ENCODE measurements at places on chromosomes 7 and 10.

- no peak for DNase-seq
Measured at GRCh38 chr10:131822692-131823245, 78.0 kb upstream of the PPP2R2D start.

GRCh38 chr10:77686096-77686495 is 48.5 kb upstream of the KCNMA1 start:
- DNase-seq: no peak

DNA sequence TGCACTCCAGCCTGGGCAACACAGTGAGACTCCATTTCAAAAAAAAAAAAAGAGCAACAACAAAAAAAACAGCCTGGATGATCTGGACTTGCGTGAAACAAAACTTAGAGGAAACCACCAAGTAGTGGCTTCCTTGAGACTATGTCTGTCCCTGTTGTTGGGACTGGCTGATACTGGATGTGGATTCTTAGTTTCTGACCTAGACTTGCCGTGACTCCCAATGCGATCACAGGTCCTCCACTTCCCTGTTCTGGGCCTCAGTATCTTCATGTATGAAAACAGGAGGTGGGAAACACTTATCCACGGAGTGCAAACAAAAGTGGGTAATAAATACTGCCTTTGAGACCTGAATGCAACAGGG is 125.7 kb downstream of the PRPF18 start:
- DNase-seq: no peak

DNA sequence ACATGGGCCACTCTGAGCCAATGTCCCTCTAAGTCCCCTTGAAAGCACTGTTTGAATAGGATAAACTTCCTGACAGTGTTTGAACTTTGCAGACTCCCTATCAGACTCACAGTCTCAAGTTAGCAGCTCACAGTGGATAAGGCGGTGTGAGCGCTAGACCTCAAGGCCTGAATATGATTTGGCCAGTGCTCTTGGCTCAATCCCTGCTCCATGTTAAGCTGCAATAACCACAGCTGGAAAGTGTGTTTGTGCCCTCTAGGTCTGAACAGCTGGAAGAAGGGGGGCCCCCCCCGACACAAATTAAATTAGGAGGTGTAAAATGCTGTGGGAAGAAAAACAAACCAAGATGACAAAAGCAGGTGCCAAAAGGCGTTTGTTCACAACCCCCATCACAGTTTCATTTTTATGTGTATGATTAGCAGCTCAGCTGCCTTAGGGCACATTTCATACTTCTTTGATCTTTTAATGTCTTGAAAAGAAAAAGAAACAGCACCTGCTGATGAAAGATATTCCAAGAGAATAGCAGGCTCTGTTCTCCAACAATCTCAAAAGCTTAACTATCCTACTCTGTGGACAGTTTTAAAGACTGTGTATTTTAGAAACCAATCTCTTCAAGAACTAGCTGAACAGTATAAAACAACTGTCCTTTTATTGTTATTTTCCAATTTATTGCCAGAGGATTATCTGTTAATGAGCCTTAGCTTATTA is 167.6 kb downstream of the SNX13 start:
- DNase-seq: no peak

DNA sequence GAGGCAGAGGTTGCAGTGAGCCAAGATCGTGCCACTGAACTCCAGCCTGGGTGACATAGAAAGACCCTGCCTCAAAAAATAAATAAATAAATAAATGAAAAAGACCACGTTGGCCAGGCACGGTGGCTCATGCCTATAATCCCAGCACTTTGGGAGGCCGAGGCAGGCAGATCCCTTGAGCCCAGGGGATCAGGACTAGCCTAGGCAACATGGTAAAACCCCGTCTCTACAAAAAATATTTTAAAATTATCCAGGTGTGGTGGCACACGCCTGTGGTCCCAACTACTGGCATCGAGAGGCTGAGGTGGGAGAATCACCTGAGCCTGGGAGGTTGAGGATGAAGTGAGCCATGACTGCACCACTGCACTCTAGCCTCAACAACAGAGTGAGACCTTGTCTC is 116.7 kb upstream of the PDLIM1 start:
- DNase-seq: no peak

DNA sequence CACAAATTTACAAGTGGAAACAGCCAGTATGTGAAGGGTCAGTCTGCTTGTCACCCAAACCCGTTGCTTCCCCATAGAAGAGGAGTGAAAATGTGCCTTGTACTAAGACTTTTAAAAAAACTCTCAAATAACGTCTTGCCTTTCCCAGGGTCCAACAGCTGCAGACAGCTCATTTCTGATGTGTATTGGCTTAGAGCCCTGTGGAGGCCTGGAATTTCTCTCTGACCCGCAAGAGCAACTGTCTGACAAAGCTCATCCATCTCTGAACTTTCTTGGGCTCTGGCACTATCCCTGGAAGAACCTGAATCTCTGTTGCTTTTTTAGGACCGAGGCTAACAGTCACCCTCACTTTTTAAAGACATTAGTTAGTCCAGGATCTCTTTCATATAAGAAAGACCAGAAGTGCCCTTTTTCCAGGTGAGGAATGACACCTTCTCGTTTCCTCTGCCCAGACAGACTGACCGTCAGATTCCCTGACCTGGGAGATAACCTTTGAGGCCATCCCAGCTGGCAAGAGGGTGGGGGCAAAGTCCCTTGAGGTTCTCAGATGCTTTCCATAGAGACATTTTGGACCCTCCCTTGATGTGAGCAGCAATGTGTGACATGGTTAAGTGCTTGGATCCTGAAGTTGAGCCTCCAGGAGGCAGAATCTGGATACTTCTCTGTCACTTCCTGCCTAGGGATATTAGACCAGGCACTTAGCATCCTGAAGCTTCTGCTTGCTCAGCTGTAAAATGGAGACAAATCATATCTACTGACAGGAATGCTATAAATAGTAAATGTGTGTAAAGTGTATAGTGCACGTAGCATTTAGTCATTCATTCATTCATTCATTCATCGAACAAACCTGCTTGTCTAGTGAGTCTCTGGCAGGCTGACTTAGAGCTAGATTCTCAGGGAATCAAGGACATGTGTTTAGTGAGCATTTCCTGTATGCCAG is 4.5 kb upstream of the NODAL start:
- peak; percentile 21 for DNase-seq

DNA sequence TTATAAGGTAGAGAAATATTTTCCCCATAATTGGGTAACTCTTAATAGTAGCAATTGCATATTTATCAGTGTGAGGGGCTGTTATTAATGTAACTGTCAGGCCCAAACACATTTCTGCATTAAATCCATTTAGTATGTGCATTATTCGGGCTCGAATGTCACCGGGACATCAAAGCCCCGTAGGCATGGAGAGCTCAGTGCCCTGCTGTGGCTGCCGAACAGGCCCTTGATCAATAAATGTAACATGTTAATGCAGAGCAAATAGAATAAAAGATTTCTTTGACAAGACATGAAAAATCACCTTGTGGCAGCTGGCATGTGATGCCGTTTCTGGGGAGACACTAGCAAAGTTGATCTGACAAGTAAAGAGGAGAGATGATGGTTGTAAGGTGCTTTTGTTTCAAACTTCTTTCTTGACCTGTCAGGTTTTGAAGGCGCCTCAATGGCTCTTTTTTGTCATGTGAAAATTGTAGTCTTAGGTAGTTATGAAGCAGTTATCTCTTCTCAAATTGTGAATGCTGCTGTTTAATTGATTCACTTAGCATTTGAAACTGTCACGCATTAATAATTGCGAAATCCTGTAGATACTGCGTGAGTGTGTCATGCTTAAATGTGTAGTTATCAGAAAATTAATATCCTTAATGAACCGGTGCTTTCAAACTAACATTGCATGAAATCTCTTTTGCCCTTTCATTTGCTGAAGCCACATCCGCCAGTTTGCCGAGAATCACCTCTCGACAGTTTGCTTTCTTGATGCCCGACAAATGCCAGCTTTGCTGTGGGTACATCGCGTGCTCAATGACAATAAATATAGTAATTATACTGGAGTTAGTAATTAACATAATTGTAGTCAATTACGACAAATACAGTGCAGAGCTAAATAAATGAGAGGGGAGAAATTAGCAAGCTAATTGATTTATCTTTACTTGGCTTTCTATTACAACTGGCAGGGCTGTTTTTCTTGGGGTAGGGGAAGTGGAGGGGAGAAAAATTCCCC is 19.5 kb downstream of the LRMDA start:
- no peak for DNase-seq

DNA sequence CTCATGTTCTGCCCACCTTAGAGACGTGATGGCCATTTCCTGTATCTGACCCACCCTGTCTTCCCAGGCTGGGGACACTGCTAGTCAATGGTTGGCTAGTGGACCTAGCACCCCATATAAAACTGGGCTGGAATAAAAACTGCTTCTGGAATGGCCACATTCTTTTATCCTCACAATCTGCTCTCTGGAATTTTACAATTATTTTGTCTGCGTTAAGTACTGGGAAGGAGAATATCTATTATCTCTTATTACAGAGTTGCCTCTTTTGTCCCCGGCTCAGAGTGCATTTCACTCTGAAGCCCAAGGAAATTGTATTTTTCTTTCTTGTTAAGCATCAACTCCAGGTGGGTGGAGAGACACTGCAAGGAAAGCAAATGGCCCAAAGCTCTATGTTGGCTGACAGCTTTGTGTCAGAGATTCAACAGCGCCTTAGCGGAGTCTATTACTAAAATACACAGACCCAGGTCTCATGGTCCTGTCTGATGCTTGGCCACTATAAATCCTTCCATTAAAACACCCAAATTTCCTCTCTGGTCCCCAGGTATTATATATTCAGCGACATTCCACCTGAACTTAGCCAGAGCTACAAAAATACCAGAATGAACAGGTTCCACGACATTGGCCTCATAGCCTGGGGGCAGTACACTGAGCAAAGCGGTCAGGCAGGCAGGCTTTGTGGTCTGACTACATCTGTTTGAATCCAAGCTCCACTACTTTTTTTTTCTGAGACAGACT is 121.7 kb downstream of the PRPF18 start:
- no peak for DNase-seq

DNA sequence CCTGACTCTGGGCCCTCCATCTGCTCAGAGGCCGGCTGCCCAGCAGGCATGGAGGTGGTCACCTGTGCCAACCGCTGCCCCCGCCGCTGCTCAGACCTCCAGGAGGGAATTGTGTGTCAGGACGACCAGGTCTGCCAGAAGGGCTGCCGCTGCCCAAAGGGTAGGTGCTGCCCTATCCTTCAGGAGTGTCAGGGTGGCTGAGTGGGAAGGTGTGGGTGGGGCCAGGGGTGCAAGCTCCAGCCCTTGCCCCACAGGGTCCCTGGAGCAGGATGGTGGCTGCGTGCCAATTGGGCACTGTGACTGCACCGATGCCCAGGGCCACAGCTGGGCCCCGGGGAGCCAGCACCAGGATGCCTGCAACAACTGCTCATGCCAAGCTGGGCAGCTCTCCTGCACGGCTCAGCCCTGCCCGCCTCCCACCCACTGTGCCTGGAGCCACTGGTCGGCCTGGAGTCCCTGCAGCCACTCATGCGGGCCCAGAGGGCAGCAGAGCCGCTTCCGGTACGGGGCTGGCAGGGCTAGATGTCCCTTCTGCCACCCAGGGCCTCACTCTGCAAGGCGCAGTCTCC is 17.5 kb upstream of the ZNF862 start:
- no peak for DNase-seq

- peak; percentile 56 for DNase-seq
Measured at GRCh38 chr10:110006358-110007160, 1.2 kb upstream of the ADD3 start.

- DNase-seq: no peak
Measured at GRCh38 chr7:131067220-131067619, 260.5 kb upstream of the MKLN1 start.

- DNase-seq: no peak
Measured at GRCh38 chr7:96933067-96933645, 72.2 kb upstream of the DLX6 start.

- no peak for DNase-seq
Measured at GRCh38 chr7:138979226-138979979, 1.8 kb downstream of the KIAA1549 start.

GRCh38 chr10:114631666-114632417 is 26.2 kb downstream of the ABLIM1 start:
- DNase-seq: peak; percentile 22

GRCh38 chr7:35905555-35905954 is 104.7 kb downstream of the SEPTIN7 start:
- no peak for DNase-seq

- DNase-seq: no peak
Measured at GRCh38 chr7:95863-96260, 96.5 kb upstream of the FAM20C start.

DNA sequence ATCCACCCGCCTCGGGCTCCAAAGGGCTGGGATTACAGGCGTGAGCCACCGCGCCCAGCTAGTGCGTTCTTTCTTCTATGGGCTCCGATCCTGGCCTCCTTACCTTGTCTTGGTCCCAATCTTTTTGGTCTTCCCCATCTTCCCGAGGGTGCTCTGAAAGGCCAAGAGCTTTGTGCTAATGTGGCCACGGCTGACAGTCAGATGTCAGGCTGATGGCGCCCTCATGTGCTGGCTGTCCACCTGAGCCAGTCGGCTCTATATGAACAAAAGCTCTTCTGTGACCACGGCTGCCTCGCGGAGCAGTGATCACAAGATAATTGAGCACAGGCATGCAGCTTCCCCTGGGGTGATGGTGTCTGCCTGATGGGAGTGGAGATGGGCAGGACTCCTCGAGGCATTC is 11.0 kb upstream of the AHCYL2 start:
- no peak for DNase-seq

- no peak for DNase-seq
Measured at GRCh38 chr7:80646083-80646865, 7.8 kb downstream of the CD36 start.

GRCh38 chr7:116490351-116490750 is 9.2 kb upstream of the CAV2 start:
- DNase-seq: no peak

GRCh38 chr10:69641261-69641980 is 11.4 kb downstream of the FAM241B start:
- DNase-seq: no peak

GRCh38 chr7:95411036-95411435 is 14.9 kb upstream of the PON3 start:
- no peak for DNase-seq

DNA sequence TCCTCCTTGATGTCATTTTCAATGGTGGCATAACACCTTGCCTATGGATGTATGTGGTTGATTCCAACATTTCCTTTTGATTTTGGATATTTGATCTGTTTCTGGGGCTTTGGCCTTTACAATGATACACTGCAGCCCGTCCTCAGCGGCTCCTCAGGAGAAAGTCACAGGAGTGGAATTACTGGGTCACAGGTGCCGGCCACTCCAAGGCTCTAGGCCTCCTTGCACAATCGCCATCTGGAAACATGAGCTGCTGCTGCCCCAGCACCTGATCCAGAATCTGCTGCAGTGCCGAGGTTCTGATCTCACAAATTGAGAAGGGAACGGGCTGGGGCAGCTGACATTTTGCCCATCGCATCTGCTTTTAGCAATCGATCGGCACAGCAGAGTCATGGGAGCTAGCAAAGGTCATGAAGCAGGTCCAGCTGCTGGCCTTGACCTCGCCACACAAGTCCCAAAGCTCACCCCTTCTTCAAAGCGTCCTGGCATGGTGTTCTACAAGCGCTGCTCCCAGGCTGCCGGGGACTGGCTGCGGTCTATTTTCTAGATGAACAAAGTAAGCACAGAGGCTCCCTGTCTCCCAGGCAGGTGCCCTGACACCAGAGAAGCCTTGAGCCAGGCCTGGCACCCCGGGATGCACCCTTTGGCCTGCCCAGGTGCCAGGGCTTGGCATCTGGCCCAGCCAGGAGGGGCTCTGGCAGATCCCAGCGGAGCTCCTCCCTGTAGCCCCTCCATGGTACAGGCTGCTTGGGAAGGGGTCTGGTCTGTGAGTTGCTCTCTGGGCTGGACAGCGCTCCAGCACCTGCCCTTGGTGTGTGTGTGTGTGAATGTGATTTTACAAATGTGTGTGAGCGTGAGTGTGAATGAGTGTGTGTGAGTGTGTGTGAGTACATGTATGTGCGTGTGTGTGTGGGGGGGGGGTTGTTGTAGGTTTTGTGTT is 201.8 kb downstream of the GLRX3 start:
- DNase-seq: no peak

GRCh38 chr10:31000071-31000782 is 31.4 kb downstream of the ZNF438 start:
- no peak for DNase-seq
